ENCODE measurements at places on chromosomes 2 and 18.

DNA sequence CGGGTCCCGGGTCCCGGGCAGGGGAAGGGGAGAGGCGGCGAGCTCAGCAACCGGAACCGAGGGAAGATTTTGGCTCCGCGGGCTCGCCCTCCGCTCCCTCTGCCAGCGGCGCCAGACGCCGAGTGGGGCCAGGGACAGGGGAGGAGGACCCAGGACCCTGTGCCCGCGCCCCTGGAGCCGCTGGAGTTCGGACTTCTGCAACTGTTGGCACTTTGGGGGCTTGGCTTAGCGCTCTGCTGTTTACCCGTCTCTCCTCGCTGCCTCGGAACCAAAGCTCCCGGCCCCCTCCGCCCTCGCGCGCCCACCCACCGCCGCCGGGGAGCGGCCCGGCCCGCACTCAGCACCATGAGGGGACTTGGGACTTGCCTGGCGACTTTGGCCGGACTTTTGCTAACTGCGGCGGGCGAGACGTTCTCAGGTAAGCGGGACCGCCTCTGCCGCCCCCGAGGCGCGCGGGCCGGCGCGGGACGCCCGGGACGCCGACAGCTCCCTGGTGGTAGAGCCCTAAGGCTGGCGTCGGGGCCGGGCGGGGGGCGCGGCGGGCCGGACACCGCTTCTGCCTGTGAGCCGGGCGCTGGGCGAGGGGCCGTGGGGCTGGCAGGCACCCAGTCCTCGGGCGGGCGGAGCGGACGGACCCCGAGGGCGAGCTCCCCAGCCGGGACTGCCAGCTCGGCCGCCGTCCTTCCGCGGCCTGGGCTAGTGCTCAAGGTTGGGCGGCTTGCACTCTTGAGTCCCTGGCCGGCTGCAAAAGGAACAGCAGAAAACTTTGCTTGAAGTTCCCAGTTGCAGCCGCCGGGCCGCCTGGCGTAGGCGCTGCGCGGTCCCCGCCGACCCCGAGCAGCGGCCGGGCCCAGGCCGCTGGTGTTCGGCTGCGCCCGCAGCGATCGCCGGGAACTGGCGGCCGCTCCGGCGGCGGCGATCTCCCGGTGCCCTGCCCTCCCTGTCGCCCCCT, 634 bp downstream of the PTPRM start:
- peak; percentile 22 for DNase-seq

GRCh38 chr2:157784169-157784822, 91.8 kb downstream of the ACVR1 start:
- peak; percentile 53 for DNase-seq

- DNase-seq = no peak
These were observed 86.4 kb downstream of the XRCC5 start for GRCh38 chr2:216195565-216196029.

GRCh38 chr18:48550101-48550729, 11.4 kb downstream of the CTIF start:
- DNase-seq = no peak

DNA sequence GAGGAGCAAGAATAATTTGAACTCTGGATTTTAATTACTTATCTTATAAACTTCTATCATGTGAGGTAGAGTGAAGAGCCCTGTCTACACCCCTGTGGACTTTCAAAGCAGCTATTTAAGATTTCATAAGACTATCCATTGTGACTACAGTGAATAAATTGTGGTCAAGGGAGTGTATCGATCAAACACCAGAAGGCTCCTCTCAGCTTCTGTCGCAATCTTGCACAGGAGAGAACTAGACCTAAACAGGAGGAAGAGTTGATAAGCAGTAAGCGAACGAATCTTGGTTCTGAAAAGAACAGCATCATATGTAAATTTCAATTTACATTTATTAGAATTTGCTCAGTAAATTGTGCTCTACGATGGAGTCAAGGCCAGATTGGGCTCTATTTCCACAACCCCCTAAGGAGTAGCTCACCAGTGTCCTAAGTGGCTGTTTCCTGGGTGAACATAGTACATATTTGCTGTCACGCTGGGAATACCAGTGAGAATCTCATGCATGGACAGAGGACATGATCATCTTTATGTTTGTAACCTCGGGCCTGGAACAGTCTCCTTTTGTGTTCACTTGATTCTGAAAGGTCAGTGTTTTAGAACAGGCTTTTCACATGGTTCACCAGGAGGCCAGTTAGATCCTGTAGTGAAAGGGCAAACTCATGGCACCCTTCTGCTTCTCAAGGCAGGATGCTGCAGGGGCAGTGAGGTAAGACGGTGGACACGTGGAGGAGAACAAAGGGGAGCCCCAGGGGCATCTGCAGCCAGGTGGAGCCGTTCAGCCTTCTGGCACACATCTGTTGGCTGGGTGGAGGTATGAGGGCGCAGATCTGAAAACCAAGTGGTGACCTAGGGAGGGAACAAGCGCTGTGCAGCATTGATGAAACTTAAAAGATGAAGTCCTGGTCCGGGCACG, 33.3 kb downstream of the NPAS2 start:
- DNase-seq = no peak

DNA sequence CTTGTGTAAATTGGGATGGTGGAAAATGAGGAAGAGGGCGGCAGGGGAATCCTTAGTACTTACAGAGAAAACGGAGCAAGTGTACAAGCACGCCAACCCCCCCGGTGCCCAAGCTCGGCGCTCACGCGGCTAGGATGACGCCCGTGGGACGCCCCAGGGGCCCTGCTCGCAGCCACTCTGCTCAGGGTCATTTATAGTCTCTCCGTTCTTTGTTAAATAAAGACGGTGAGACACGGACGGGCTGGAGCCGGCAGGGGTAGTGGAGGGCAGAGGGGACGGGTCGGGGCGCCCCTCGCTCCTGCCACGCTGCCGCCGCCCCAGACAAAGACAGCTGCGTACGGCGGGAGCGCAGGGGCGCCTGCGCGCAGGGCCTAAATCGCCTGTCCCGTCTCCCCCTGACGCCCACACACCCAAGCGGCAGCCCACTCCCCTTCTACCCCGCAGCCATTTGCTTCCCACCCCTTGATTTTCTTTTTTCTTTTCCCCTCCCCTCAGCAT, 37.8 kb downstream of the PCBP1 start:
- no peak for DNase-seq

DNA sequence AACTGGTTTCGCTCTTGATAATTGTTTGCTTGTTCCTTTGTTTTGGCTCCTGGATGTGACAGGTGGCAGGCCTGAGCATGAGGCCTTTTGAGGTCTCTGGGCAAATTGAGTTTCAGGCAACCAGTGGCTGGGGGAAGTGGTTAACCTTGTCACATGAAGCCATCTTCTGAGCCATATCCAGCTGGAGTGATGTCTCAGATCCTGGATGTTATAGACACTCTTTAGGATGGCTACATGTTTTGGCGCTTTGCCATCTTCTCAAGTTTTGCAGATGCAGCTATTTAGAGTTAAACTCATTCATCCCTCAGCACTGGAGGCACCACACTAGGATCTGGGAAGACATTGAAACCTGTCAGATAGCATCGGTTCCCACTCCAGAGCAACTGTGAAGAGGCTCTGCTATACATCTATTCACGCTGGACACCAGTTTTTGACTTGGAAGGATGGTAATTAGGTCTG, 25.3 kb upstream of the TACR1 start:
- DNase-seq = no peak

DNA sequence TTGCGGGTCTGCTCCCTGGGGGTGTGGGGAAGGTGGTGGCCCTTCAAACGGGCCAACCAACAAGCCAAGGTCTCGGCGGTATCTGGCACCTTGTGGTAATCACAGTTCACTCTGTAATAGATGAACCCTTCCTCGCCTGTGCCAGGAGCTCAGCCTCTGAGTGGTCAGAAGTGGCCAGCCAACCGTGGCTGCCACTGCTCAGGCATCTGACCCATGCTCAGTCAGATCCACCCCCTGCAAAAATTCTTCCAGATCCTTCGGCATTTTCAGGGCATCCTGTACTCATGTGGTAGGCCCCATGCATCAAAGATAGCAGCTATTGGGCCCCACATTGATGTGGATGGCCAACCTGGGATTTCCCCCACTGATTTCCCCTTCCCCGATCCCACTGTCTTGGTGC, 39.6 kb upstream of the SERPINE2 start:
- DNase-seq = no peak

DNA sequence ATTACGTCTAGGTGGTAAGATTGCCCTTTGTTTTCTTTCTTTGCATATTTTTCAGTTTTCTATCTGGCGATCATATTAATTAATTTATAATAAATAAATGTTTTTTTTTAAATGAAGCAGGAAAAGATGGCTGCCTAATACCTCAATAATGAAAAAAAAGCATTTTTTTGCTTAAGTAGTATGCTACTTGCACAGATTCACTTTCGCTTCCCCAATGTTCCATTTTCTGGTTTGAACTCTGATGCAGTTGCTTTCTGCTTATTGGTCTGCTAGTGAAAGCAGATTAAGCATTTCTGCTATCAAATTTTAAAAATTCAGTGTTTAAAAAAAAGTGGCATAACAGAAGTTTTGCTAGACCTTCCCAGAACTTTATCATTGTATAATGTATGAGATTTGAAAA, 11.9 kb upstream of the TMEM182 start:
- DNase-seq = no peak

DNA sequence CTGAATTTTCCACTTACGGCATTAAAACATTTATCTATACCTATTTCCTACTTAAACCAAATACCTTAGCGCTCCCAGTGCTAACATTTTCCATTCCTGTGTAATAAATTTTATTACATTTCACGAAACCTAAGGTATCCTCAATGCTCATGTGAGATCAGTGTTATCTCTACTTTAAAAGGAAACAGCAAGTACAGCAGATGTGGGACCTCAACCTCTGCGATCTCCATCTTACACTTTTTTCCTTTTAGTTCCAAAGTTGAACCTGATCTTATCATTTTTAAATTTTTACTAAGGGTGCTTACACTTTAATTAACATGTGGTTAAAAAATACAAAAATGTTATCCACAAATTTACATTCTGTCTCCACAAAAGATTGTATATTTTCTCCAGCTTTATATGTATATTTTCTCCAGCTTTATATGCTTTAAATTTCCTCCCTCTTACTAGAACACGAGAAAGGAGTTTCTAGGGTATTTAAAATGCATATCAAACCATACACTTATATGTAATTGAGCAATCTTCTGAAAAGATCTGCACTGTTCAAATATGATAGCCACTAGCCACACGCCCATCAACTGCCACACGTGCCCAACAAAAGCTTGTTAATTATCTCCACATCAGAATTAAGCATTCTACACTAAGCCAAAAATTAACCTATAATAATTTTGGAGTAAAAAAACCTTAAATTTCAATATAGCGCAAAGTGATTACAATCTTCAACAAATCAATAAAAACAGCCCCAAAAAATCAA, 38.1 kb downstream of the MBOAT2 start:
- DNase-seq = no peak

DNA sequence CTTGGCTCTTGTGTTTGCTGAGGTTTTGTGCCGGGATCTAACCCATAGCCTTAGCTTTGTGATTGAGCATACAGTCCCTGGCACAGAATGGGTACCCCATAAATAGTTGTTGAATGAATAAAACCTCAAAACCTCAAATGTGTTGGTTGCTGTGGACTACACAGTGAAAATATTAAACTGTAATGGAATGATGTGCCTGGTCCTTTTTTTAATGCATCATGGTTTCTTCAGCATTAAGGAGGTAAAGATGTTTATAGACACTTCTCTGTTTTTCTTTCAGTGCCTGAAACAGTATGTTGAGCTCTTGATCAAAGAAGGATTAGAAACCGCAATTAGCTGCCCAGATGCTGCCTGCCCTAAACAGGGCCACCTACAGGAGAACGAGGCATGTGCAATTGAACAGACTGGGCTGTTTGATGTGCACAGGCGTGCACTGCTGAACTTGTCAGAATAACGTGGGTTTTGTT, 97.0 kb downstream of the RNF144A start:
- DNase-seq = no peak

Data from NCI-H226 (cell line).